ENCODE measurements at places on chromosomes 1 and 21.

DNA sequence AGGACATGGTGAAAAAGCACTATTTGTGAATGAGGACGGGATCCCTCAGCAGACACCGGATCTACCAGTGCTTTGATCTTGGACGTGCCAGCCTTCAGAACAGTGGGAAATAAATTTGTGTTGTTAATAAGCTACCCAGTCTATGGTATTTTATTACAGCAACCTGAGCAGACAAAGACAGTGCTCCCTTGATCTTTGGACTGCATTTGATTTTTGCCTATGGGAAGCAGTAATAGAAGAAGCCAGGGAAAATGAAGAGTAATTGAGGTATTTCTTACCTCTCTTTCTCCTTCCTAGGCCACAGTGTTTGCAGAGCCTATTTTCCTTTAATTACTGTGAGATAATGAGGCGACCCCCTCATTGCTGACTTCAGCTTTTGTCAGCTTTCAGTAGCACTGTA, 87.9 kb downstream of the PDE4B start:
- DNase-seq: no peak

GRCh38 chr1:246291127-246291526, 216.0 kb downstream of the SMYD3 start:
- DNase-seq: no peak

GRCh38 chr21:41707231-41707959, 59.5 kb downstream of the RIPK4 start:
- DNase-seq: no peak

DNA sequence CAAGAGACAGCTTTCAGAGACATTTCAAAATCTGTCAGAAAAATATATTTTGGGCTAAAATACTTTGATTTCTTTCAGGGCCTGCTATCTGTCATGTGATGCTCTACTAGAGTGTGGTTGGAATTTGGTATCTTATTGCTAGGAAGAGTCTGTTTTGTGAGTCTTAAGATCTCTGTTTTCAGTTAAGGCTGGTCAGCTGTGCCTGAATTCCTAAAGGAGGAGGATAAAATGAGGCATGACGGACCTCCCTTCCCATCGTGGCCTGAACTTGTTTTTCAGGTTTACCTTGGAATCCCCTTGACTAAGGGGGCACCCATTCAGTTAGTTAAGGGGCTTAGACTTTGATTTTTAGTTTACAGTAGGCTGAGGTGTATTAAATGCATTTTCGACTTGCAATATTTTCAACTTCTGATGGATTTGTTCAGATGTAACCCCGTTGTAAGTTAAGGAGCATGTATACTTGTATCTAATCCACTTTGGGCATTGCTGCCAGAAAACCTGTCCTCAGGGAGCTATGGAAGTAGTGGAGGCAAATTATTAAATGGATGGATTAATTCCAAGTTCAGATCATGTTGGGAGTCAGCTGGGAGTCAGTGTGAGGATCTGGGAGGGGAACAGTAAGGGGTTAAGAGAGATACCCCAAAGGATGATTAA, 18.3 kb downstream of the CAPN2 start:
- DNase-seq: no peak

DNA sequence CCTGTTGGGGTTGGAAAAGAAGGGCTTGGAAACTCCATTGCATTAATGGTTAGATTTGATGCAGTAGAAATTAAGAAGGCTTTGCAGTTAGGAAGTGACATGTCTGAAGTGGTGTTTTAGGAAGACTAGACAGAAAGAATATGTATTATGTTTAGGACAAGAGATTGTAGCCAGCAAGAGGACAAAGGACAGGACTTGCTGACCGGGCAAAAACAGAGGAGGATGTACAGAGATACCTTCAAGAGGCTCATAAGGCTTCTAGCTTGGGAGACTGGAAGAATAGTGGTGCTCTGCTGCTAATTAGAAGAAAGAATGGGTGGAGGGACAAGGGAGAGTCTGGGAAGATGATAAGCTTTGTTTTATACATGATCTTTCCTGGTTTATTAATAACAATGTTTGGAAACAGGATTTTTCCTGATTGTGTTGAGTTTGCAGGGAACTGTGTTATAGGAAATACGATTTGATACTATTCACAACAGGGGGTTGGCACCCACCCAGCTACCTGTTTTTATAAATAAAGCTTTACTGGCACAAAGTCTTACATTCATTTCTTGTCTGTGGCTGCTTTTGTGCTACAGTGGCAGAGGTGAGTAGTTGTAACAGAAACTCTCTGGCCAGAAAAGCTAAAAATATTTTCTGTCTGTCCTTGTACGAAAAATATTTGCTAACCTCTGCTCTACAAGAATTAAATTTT, 37.1 kb upstream of the TMCO2 start:
- no peak for DNase-seq

DNA sequence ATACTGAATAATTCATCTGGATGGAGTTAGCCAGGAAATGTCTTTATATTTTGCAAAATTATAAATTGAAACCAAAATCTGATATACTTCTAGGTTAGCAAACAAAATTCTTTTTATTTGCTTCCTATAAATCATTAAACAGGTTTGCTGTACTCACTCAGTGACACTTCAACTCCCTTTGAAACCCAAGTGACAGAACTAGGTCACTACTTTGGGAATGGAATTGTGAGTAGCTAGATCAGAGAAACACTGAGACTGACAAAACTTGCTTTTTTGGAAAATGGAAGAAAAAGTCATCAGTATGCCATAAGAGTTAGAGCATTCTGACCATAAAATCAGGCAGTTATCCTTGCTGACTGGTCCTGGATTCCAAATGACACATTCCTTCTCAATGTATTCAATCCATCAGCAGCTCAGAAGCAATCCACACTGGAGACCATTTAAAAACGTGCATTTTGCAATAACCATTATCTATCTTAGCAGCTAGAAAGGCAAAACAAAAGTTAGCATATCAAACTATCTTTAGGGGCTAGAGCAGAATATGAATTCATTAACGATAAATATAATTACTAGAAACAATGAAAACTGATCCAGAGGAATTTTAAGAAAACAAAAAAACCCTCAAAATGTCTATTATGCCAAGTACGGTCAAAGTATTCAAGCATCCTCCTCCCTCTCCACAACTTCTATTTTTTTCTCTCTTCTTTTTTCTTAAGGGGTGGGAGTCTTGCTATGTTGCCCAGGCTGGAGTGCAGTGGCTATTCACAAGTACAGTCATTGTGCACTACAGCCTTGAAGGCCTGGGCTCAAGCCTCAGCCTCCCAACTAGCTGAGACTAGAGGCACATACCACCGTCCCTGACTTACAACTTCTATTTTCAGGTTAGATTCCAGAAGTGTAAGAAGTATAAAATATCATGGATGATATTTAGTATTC, 60.1 kb downstream of the HNRNPR start:
- no peak for DNase-seq

GRCh38 chr21:42724226-42724920, 71.0 kb downstream of the PDE9A start:
- no peak for DNase-seq

- no peak for DNase-seq
These were observed 35.7 kb upstream of the ERRFI1 start for GRCh38 chr1:8061673-8062386.

GRCh38 chr1:16006552-16007485, 2.8 kb downstream of the SRARP start:
- DNase-seq: no peak

DNA sequence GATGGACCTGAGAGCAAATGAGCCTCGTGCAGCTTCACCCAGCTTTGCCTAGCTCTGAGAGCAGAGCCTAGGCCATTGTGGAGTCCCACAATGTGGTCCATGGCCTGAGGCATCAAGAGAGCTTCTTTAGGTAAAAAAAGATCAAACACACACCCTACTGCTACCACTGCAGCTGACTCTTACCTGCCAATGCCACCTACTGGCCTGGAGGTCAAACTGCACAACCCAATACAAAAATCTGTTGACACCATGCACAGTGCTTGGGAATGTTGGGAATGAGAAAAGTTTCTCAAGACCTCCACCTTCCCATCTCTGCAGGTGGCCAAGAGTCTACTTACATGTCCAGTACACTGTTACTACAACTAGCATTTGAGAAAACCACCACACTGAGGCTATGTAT, 60.6 kb downstream of the UCHL5 start:
- no peak for DNase-seq

- DNase-seq: no peak
These were observed 57.0 kb downstream of the CAMTA1 start for GRCh38 chr1:6842301-6842700.

DNA sequence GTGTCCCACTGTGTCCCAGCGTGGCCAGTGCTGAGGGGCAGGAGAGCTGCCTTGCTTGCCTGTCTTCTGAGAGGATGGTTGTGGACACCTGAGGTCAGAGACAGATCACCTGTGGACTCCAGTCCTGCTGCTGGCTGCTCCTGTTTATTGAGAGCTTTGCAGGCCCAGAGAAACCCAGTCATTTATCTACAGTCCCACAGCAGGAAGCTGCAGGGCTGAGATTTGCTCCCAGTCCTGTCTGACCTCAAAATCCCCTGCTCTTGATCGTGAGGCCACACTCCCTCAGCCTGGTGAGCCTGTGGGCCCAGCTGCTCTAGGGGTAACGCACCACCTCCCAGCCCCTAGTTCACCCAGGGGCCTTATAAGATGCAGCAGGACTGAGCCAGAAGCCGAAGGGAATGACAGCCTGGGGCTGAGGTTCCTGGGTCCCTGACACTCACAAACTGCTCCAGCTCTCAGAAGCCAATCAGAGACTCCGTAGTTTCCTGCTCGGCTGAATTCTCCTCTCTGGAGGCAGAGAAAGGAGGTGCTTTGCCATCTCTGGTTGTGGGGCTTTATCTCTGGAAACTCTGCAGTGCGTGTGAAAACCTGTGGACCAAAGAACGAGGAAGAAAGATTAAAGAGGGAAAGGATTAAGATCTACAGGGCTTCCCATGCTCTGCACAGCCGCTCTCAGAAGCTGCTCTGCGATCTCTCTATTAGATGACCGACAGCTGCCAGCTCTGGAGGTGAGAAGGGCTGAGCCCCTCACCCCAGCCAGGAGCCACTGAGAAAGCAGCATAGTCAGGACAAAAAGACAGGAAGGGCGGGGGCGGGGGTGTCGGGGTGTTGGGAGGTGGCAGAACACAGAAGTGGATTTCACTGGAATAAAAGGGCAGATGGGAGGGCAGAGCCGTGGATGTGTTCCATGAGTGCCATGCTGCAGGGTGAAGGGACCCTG, 39.1 kb downstream of the UBIAD1 start:
- no peak for DNase-seq

Measured in sciatic nerve (tissue), 2 donors.